ENCODE measurements at places on chromosomes 4 and X. TPM values are rescaled to one million over a fixed set of nuclear protein-coding genes. Genes with fewer than 3 reads are reported as not detected.

Gene ZNF711
- total RNA-seq = not detected

Gene RBM46
- total RNA-seq = not detected

Gene IBSP
- total RNA-seq = not detected

DNA sequence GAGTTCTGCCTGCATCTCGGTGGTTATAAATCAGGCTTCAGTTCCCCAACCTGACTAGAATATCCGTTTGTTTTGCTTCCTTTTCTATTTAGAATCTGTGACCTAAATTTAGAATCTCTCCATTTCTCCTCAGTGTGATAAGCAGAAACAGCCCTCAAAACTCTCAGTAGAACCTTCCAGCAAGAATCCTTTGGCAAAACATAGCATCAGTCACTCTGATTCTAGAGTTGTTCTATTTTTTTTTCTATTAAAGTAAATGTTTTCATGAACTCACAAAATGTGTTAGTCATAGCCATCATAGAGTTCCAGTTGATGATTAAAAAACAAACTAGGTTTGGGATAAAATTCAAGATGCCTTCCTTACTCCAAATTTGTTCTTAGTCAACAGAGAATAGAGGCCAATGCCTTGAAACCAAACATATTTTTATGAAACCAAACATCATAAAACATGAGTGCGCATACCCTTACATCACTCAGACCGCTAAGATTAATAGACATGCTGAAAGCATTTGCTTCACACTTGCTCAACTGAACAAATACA, 13.2 kb upstream of the C1QTNF7 start:
- H3K27ac ChIP-seq = no peak overlapping the region
- no peak for DNase-seq
- H3K27me3 ChIP-seq = no peaks in the 10 kb centered on the region
- H3K4me3 ChIP-seq = no peak overlapping the region

DNA sequence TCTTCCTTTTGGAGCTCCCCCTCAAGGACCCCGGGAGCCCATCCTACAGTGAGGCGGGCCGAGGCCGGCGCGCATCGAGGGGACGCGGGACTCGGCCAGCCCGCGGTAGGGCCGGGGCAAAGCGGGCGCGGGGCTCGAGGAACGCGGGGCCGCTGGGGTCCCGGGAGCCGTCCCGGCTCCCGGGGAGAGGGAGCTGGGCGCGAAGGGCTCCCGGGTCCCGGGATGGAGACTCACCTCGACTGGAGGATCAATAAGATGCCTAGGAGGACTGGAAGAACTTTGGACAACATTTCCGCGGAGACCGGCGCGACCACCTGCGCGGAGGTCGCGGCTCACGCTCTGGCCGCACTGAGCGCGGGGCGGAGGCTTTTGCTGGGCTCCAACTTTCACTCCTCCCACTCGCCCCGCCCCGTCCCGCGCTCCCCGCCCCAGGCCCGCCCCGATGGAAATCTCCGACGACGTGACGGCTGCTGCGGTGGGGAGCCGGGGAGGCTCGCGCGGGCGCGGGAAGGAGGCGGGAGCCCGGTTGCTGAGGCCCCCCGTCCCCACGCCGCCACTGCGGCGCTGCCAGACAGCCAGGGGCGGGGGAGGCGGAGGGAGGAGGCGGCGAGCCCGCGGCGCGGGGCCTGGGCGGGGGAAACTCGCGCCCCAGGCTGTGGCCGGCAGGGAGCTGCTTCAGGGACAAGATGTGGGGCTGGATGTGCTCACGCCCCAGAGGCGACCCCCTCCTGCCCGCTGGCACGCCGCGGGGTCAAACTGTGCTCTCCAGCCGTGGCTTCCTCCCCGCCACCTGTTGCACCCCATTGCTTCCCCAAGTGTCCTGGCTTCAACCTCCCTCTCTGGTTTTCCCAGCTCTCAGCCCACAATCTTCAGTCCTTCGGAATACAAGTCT, at the start of gene GABRE:
TSS of gene GABRE (minus strand) at position 341 of the 892 bp plus-strand sequence. CDS start at position 290, 51 bp downstream.
- H3K4me1 ChIP-seq = peaks cover 49% of the 10 kb centered on the region
- H3K27me3 ChIP-seq = no peaks in the 10 kb centered on the region
- peaks cover 5% of the 10 kb centered on the region for H3K36me3 ChIP-seq
- peak within 1 kb of the TSS; percentile 57 for H3K4me3 ChIP-seq
- DNase-seq = no peak

All from PC-9 (cell line).